ENCODE measurements at places on chromosomes 13 and 19.

DNA sequence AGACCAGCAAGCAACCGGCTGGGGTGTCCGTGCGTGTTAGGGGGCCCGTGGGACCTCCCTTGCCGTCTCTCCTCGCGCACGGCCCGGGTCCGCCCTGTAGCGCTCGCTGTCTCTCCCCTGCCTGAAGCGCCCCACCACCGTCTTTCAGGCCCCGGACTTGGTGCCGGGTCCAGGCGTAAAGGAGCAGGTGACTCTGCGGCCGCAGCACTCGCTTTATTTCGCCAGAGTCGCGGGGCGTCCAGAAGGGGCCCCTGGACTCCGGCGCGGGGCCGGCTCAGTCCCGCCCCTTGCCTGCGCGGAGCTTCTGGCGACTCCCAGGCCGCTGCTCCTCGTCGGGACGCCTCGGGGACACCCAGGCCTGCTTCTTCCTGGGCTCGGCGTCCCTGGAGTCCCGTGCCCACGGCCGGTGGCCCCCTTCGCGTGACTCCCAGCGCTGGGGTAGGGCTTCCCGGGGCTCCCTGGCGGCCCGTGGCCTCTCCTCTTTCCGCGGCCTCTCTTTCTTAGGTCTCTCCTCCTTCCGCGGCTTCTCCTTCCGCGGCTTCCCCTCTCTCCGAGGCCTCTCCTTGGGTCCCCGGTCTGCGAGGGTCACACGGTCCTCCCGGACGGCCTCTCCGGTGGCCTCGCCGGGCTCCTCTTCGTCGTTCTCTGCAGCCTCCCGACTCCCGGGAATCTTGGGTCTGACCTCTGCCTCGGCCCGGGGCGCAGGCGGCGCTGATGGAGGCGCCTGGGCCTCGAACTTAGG is 3.1 kb downstream of the AMH start:
- DNase-seq, result no peak

DNA sequence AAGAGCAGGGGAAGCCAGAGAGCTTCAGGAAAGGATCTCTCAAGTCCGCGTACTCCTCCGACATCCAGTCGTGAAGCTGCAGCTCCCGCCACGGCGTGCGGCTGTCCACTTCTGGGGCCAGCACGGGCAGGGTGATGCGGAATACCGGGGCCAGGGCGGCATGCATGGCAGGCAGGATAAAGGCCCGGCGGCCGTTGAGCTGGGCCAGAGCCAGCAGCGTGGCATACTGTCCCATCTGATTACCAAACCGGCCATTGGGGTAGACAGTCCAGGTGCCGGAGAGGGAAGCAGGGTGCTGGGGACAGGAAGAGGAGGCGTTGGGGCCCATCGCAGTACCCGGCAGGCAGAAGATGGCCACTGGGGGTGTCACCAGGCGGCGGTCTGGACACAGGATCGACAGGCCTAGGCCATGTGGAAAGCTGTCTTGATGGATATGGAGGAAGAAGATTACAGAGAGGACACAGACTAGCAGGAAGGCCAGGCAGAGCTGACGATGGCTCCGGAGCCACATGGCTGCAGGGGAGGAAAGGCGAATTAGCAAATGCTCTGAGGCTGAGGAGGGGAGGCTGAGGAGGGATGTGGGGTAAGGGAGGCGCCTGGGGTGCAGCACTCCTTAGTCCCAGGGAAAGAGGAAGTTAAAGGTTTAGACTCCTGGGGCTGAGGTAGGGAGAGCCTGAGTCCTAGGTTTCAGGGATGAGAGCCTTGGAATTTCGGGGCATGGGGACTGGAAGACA is 1.5 kb downstream of the FUT1 start:
- no peak for DNase-seq

DNA sequence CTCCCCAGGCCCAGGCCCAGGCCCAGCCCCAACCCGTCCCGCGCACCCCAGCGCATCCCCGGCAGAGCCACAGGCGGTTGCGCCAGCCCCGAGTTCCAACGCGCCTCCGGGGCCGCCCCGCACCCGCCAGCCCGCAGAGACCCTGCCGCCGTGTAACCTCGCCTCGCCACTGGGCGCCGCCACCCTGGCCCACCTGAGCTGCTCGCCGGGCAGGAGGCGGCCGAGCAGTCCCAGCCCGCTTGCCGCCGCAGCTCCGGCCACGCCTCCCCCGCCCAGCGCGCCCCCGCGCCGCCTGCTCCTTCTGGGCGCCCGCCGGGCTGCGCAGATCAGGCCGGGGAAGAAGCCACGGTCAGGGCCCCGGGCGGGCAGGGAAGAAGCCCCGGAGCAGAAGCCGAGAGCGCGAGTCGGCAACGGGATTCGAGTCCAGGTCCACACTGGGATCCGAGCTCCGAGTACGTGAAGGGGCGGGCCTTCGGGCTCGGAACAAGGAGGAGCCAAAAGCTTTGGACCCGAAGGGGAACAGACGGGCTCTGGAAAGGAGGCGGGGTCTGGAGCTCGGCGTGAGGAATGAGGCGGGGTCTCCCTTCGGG is at the start of gene MBOAT7:
MBOAT7 (minus strand) TSS at position 436 of the 590 bp plus-strand sequence. CDS start 1,072 bp downstream, outside the sequence.
- no peak for DNase-seq

- no peak for DNase-seq
These were observed 2.4 kb downstream of the ZNF85 start for GRCh38 chr19:20925481-20925880.

DNA sequence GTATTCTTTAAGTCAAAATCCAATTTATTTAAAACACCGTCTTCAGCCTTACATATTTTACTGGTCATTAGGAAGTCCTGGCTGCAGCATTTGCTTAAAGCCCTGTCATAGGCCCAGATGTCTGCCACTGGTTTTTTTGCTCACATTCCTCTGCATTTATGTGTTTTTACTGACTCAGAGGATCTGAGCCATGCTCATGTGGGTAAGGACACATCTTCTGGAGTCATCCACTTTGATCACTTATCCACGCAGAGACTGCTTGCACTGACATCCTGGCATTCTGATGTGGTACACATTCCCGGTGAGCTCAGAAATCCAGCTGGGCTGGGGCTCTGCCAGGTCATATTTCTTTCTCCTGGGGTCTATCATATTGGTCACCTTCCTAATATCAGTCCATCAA is 531.7 kb upstream of the ARGLU1 start:
- DNase-seq, result peak; percentile 62

GRCh38 chr13:37870895-37871550 is 1.5 kb upstream of the TRPC4 start:
- no peak for DNase-seq

- DNase-seq, result no peak
These were observed 4.4 kb upstream of the C3 start for GRCh38 chr19:6724631-6725492.

DNA sequence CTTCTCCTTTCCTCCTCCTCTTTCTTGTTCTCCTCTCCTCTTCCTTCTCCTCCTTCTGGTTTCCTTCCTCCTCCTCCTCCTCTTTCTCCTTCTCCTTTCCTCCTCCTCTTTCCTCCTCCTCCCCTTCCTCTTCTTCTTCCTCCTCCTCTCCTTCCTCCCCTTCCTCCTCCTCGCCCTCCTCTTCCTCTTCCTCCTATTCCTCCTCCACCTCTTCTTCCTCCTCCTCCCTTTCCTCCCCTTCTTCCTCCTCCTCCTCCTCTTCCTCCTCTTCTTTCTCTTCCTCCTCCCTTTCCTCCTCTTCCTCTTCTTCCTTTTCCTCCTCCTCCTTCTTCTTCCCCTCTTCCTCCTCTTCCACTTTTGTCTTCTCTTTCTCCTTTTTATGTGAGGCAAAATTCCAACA is 55.0 kb upstream of the ADGRE1 start:
- DNase-seq, result no peak

DNA sequence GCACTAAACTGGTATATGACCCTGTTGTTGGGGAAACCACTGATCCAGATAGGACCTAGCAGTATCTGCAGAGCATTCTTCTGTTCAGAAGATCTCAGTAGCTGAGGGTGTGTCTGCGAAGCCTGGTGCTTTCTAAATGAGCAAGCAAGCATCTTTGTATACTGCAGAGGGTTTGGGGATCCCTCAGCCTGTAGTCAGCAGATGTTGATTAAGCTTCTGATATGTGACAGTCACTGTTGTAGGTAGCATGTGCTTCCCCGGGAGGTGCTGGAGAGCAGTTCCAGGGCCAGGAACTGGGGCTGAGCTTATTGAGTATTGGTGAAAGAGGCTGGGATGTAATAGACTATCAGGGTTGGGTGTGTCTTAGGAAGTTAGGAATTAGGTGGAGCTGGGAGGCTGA is 1.5 kb downstream of the SCAF1 start:
- no peak for DNase-seq

GRCh38 chr19:50415661-50416033 is 3.1 kb upstream of the SPIB start:
- DNase-seq, result no peak

DNA sequence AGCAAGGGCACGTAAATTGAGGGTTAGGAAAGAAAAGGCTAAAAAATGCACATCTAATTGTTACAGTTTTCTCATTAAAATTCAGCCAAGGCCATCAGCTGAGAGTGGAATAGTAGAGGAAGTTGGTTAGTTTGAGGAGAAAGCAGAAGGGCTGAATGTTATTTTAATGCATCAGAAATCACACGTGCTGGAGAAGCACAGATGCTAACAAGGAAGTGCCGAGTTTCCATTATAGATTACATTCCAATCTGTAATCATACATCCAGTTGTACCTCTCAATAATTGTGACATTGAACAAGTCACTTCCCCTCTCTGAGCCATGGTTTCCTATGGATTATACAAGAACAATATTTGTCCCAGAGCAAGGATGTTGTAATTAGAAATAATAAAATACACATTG is 25.1 kb downstream of the FPR3 start:
- no peak for DNase-seq

- no peak for DNase-seq
These were observed 16.9 kb downstream of the ZNF816 start for GRCh38 chr19:52945652-52946321.

DNA sequence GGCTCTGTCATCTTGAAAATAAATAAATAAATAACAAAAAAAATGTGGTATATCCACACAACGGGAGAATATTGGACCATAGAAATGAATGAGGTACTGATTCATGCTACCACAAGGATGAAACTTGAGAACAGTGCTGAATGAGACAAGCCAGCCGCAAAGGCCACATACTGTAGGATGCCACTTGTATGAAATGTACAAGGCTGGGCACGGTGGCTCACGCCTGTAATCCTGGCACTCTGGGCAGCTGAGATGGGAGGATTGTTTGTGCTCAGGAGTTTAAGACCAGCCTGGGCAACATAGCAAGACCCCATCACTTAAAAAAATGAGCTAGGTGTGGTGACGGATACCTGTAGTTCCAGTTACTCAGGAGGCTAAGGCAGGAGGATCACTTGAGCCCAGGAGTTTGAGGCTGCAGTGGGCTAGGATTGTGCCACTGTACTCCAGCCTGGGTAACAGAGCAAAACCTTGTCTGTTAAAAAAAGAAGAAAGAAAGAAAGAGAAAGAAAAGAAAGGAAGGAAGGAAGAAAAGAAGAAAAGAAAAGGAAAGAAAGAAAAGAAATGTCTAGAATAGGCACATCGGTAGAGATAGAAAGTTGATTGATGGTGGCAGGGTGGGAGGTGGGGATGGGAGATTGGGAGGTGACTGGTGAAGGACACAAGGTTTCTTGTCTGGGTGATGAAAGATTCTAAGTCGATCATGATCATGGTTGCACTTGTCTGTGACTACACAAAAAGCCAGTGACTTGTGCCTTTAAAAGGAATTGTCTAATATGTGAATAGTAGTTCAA is 20.3 kb downstream of the HPN start:
- no peak for DNase-seq

DNA sequence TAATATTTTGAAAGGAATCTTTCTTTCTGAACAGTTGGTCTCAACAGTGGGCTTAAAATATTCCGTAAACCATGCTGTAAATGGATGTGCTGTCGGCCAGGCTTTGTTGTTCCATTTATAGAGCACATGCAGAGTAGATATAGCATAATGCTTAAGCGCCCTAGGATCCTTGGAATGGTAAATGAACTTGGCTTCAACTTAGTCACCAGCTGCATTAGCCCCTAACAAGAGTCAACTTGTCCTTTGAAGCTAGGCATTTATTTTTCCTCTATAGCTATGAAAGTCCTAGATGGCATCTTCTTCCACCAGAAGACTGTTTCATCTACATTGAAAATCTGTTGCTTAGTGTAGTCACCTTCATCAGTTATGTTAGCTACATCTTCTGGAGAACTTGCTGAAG is 47.6 kb downstream of the SACS start:
- DNase-seq, result no peak

- no peak for DNase-seq
These were observed 5.3 kb upstream of the CD79A start for GRCh38 chr19:41871573-41872383.

DNA sequence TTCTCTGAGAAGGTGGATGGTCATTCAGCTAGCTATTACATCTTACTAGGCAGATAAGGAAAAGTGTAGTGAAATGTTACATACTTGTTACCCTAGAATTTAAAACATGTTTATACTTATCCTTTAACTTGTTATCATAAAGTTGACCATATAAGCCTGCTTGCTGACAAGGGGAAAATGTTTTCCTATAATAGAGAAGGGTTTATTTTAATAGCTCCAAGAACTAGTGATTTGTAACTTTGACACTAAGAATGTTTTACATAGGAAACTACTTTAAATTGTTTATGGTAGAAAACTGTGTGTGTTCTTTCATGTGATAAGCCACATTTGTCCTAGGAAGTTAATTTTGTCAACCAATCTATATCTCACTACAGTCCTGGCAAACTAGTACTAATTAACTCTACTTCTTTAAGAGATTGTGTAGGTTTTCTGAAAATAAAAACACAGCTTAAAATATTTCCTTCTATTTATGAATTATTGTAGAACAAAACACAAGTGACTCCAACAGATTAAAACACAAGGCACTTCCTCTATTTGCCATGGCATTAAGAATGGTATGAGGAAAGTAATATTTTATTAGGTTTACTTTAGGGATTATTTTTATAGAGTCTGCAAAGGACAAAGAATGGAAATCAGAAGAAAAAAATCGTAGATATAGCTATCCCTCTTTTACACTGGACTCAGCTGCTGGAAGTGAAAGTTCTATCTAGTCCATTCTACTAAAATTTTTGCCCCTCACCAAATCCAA is 233.3 kb upstream of the NBEA start:
- DNase-seq, result no peak

DNA sequence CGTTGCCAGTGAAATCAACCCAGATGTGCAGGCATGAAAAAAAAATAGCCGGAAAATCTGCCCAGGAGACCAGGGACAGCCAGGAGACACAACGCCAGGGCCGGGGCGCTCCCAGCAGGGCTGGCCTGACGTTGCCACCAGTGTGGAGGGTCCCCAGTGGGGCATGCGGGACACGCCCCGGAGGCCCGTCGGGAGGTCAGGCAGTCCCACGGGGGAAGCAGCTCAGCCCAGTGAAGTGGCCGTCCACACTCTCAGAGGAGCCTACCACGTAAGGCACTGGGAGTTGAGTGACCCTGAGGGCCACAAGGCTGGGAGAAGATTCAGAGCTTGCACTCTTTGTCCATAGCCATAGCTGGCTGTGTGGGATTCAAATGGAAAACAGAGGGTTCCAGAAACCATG is 53.2 kb upstream of the GAS6 start:
- DNase-seq, result no peak

- DNase-seq, result no peak
These were observed 1216.0 kb downstream of the SLITRK5 start for GRCh38 chr13:88887045-88887662.

DNA sequence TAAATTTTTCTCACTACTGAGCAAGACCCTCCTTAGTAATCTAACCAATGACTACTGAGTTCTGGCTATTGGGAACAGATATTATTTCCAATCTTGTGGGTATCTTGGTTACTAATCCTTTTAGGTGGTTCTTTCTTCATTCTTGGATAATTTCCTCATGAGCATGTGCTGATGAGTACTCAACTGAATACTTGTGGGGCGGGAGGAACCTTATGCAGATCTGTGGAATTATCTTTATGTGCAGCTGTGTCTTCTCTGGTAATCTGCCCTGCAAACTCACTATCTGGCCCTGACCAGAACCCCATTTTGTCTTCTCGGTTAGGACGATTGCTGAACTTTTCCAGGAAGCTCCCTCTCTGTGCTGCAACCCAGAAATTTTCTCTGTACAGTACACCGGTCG is 89.7 kb upstream of the TRPC4 start:
- DNase-seq, result no peak

Data from GM04504 (cell line).